ENCODE measurements at places on chromosomes 12 and 14. TPM values are rescaled to one million over a fixed set of nuclear protein-coding genes. Genes with fewer than 3 reads are reported as not detected.
A peak's percentile ranks its signal among the peaks of the same experiment; 100 is the strongest.

The MSRB3 gene
- total RNA-seq, result 0.04 TPM

The BMAL2 gene
- 0.60 TPM for total RNA-seq

The PTCSC3 gene
- not detected for total RNA-seq

The ZDHHC22 gene
- not detected for total RNA-seq

The HCAR2 gene
- total RNA-seq, result not detected

The GLI1 gene
- 3.7 TPM for total RNA-seq

- H3K4me3 ChIP-seq, result no peak overlapping the region
- no peaks in the 10 kb centered on the region for H3K4me1 ChIP-seq
- H3K27me3 ChIP-seq, result peaks cover 38% of the 10 kb centered on the region
- H3K27ac ChIP-seq, result no peak overlapping the region
- H3K36me3 ChIP-seq, result no peaks in the 10 kb centered on the region
Measured at GRCh38 chr12:130592641-130593040, 123.5 kb downstream of the RIMBP2 start.

DNA sequence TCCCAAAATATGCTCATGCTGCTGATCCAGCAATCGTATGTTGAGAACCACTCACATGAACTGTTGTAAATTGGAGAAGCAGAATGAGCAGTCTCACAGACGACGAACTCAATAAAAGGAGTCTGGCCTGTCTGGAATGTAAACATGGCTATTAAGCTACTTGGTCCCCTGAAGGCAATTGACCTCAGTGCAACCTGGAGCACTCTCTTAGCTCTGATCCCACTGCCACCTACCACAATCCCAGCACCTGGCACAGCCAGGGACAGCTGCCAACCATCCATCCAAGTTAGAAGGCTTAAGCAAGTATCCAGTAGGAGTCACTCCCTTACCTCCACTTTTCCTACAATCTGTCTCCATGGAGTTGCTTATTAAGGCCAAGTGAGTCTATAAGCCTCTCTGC, 406.9 kb upstream of the CLEC14A start:
- H3K27ac ChIP-seq, result no peak overlapping the region
- no peaks in the 10 kb centered on the region for H3K27me3 ChIP-seq
- H3K4me1 ChIP-seq, result no peaks in the 10 kb centered on the region
- H3K4me3 ChIP-seq, result no peak overlapping the region

DNA sequence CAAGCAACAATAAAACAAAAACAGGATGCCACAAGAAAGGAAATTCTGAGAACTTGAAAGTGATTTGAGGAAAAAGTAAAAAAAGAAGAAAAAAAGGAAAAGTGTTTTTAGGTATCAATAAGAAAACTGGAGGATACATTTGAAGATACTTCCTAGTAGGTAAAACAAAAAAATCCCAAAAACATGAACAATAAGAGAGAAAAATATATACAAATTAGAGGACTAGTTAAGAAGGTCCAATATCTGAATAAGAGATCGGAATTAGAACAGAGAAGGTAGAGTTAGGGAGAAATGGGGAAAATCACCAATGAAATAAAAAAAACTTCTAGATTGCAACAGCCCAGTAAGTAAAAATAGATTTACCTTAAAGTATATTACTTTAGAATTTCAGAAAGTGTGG, 8.8 kb downstream of the DEPDC4 start:
- no peak overlapping the region for H3K4me3 ChIP-seq
- DNase-seq, result no peak
- H3K36me3 ChIP-seq, result no peaks in the 10 kb centered on the region

DNA sequence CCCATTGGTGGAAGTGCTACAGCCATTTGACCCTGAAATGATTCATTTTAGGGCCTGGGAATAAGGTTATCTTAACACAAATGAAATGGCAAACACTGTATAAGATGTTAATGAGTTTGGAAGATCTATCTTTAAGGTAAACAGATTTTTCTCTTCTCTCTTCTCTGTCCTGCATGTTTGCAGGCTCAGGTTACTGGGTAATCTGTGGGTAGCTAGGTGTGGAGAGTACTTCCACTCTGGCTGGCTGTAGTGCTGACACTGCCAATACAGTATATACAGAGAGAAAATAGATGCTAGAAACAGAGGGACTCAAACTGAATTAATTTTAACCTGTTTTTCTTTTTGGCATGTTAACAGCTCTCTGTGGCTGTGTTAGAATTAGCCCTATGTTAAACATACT, 84.6 kb downstream of the SLC38A6 start:
- no peak for DNase-seq
- H3K4me3 ChIP-seq, result no peak overlapping the region
- no peaks in the 10 kb centered on the region for H3K27me3 ChIP-seq
- H3K27ac ChIP-seq, result no peak overlapping the region
- H3K36me3 ChIP-seq, result peaks cover 5% of the 10 kb centered on the region

DNA sequence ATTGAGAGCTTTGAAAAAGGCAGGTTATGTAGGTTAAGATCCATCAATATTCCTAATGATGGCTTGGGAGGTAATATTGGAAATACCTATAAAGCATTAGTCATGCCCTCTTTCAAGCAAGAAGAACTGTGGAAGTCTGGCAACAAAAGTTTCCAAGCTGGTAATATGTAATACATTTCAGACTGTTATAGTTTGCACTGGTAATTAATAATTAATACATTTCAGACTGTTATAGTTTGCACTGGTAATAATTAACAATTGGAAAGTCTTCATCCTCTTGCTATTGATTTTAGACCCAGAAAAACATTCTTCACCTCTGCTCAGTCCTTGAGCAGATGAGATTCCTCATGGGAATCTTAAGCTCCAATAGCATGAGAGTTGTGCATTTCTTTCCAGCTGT, 29.0 kb upstream of the WDR89 start:
- no peak overlapping the region for H3K27ac ChIP-seq
- no peaks in the 10 kb centered on the region for H3K27me3 ChIP-seq
- no peak overlapping the region for H3K4me3 ChIP-seq
- no peak for DNase-seq
- H3K4me1 ChIP-seq, result no peaks in the 10 kb centered on the region
- H3K36me3 ChIP-seq, result no peaks in the 10 kb centered on the region

DNA sequence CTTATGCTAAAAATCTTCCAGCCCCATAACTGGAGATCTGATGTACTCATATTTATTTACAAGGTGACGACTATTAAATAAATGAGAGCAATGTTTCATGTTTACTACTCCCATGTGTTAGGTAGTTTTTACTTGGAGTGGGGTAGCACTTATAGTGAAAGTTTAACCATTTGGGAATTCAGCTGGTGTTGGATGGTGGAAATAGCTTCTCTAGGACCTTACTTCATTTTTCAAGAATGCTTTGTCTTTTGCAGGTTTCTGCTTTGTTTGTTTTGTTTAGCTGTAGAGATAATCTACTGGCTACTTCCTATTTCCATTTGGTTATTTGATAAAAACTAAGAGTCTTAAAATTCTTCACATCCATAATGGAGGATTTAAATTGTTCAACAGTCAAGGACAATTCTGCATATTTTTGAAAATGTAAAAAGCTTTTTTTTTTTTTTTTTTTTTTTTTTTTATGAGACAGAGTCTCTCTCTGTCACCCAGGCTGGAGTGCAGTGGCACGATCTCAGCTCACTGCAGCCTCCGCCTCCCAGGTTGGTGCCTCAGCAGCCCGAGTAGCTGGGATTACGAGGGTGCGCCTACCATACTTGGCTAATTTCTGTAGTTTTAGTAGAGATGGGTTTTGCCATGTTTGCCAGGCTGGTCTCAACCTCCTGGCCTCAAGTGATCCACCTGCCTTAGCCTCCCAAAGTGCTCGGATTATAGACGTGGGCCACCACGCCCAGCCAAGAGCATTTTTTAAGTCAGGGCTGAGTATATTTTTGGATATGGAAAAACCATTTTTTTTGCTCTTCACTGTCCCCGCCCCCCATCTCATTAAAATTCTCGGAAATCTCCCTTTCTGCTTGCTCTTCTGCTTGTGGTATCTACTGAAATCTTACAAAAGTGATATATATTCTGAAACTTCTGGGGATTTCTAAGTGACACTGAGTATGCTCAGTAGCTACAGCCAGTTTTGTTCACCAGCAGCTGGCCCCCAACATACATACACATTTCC, 1.4 kb upstream of the ABCD2 start:
- H3K4me3 ChIP-seq, result peak overlapping the region; percentile 40
- H3K27me3 ChIP-seq, result no peaks in the 10 kb centered on the region
- peaks cover 4% of the 10 kb centered on the region for H3K4me1 ChIP-seq
- DNase-seq, result no peak

- H3K27ac ChIP-seq, result no peak overlapping the region
- H3K4me3 ChIP-seq, result no peak overlapping the region
- no peaks in the 10 kb centered on the region for H3K4me1 ChIP-seq
- no peaks in the 10 kb centered on the region for H3K36me3 ChIP-seq
- DNase-seq, result no peak
- H3K27me3 ChIP-seq, result peaks cover 11% of the 10 kb centered on the region
Measured at GRCh38 chr12:49952391-49953055, 2.0 kb downstream of the AQP2 start.

DNA sequence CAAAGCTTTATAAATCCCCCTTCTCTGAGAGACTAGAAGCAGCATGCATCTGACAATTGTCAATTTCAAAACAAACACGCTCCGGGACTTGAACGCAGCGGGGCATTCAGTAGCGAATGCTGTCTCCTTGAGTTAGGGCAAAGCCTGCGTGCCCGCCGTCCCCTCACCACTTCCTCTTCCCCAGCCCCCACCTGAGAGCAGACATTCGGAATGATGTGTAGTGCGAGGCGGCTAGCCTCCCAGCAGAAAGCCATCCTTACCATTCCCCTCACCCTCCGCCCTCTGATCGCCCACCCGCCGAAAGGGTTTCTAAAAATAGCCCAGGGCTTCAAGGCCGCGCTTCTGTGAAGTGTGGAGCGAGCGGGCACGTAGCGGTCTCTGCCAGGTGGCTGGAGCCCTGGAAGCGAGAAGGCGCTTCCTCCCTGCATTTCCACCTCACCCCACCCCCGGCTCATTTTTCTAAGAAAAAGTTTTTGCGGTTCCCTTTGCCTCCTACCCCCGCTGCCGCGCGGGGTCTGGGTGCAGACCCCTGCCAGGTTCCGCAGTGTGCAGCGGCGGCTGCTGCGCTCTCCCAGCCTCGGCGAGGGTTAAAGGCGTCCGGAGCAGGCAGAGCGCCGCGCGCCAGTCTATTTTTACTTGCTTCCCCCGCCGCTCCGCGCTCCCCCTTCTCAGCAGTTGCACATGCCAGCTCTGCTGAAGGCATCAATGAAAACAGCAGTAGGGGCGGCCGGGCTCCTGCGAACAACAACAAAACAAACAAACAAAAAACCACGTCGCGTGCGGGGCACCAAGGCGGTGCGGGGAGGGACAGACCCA, 2.2 kb downstream of the PRMT8 start:
- peaks cover 9% of the 10 kb centered on the region for H3K4me1 ChIP-seq
- H3K4me3 ChIP-seq, result no peak overlapping the region
- no peak overlapping the region for H3K27ac ChIP-seq
- H3K27me3 ChIP-seq, result no peaks in the 10 kb centered on the region
- DNase-seq, result no peak
- no peaks in the 10 kb centered on the region for H3K36me3 ChIP-seq
